Heart right ventricle (tissue), 16 donors: ENCODE measurements at places on chromosomes 13 and 19. TPM values are rescaled to one million over a fixed set of nuclear protein-coding genes. Genes with fewer than 3 reads are reported as not detected.
A peak's percentile ranks its signal among the peaks of the same experiment; 100 is the strongest.

CBLC gene
- polyA plus RNA-seq, result not detected

DACH1 gene
- polyA plus RNA-seq, result 1.2 TPM

NXNL1 gene
- polyA plus RNA-seq, result 1.1 TPM

SKA3 gene
- 0.15 TPM for polyA plus RNA-seq

PALM gene
- 18.9 TPM for polyA plus RNA-seq

DNA sequence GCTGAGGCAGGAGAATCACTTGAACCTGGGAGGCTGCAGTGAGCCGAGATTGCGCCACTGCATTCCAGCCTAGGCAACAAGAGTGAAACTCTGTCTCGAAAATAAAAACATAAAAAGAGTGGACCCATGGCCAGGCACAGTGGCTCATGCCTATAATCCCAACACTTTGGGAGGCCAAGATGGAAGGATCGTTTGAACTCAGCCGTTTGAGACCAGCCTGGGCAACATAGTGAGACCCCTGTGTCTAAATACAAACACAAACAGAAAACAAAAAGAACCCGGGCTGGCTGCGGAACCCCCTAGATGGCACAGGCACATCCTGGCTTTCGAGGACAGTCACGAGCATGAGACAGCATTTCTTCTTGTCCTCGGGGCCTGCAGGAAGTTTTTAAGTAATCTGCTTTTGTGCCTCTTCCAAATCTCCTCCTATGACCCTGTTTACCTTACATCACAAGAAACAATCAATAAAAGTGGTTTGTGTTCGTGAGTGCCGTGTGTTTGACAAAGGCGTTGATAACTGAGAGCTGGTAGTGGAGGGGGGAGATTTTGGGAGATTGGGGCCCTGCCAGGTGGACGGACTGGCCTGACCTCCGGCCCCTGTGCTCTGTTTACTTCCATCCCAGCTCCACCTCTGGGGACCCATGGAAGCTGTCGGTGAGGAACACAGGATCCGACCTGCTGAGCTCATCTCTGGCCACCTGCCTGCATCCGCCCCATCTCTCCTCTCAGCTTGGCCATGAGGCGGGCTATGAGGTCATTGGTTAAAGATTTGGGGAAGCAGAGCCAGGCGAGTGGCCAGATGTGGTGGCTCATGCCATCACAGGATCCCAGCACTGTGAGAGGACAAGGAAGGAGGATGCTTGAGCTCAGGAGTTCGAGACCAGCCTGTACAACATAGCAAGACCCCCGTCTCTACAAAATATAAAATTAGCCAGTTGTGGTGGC is 5.9 kb upstream of the GDF15 start:
- H3K27me3 ChIP-seq, result no peaks in the 10 kb centered on the region
- no peaks in the 10 kb centered on the region for H3K36me3 ChIP-seq
- DNase-seq, result peak; percentile 89
- peak overlapping the region; percentile 71 for H3K27ac ChIP-seq

- H3K27me3 ChIP-seq, result peaks cover 59% of the 10 kb centered on the region
- no peak for DNase-seq
- H3K36me3 ChIP-seq, result no peaks in the 10 kb centered on the region
Observed at GRCh38 chr19:35673121-35673804, 6.9 kb downstream of the UPK1A start.

DNA sequence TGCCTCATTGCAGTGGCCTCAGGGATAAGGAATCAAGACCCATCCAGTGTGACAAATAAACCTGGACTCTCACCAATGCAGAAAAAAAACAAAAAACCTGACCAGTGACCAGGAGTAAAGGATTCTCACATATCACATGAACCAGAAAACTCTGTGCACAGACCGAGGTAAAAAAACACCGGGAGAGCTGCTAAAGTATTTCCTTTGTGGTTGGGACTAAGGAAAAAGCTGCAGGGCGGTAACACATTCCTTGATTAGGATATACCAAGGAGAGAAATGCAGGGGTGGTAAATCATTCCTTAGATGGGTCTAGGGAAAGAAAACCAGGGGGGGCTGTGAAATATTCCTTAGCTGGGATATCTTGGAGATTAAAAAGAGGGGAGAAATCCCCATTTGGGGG is 64.8 kb upstream of the ZNF85 start:
- no peak overlapping the region for H3K27ac ChIP-seq
- no peaks in the 10 kb centered on the region for H3K36me3 ChIP-seq
- no peak for DNase-seq
- H3K4me3 ChIP-seq, result no peak overlapping the region
- no peaks in the 10 kb centered on the region for H3K27me3 ChIP-seq
- H3K4me1 ChIP-seq, result no peaks in the 10 kb centered on the region

DNA sequence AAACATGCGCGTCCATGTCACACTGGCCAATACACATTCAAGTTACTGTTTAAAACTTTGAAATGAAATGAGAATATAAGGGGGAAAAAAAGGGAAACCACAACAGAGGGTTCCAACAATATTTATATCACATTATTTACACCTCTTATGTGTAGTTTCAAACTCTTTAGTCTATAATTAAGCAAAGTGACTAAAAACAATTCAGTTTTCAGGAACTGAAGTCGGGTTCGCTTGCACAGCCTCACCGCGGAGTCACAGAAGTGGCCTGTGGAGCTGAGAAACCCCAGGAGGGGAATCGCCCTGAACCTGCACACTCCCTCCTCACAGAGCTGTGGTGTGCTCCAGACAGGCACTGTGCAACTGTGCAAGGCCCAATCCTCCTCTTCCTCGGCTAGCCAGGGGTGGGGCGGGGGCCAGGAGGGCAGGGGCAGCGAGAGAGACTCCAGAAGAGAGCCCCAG is 75.9 kb downstream of the STK24 start:
- DNase-seq, result no peak
- no peak overlapping the region for H3K4me3 ChIP-seq
- H3K27ac ChIP-seq, result no peak overlapping the region

DNA sequence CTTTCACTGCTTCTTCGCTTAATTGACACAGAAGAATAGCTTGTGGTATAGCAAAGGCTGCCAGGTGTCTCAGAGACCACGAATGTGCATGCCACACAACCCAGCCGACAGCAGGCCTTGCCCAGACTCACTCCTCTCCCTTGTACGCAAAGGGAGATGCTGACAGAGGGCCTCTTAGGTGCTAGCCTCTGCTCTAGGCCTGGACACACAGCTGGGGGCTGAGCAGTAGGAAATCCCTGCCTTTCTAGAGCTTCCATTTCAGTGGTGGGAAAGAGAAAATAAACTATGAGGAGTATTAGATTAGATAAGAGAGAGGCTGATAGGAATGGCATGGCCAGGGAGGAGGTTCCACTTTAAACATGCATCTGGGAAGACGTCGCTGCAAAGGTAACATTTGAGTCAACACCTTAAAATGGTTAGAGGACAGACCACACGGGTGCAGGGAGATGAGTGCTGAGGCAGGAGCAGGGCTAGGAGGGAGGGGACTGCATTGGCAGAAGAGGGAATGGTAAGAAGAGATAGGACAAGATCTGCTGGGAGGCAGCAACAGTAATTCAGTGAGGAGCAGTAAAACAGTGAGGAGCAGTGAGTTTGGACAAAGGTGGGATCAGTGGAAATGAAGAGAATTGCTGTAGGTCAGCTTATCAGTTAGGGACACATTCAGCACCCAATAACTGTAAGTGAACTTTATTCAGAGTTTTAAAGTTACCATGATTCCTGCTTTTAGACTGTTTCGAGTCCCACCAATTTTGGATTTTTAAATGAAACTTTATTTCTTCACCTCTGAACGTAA is 100.0 kb downstream of the RNF17 start:
- no peaks in the 10 kb centered on the region for H3K36me3 ChIP-seq
- no peaks in the 10 kb centered on the region for H3K4me1 ChIP-seq
- DNase-seq, result no peak

GRCh38 chr13:99722338-99722818 is 221.1 kb downstream of the TM9SF2 start:
- no peaks in the 10 kb centered on the region for H3K36me3 ChIP-seq
- no peaks in the 10 kb centered on the region for H3K27me3 ChIP-seq
- H3K4me1 ChIP-seq, result no peaks in the 10 kb centered on the region
- no peak for DNase-seq
- no peak overlapping the region for H3K4me3 ChIP-seq

DNA sequence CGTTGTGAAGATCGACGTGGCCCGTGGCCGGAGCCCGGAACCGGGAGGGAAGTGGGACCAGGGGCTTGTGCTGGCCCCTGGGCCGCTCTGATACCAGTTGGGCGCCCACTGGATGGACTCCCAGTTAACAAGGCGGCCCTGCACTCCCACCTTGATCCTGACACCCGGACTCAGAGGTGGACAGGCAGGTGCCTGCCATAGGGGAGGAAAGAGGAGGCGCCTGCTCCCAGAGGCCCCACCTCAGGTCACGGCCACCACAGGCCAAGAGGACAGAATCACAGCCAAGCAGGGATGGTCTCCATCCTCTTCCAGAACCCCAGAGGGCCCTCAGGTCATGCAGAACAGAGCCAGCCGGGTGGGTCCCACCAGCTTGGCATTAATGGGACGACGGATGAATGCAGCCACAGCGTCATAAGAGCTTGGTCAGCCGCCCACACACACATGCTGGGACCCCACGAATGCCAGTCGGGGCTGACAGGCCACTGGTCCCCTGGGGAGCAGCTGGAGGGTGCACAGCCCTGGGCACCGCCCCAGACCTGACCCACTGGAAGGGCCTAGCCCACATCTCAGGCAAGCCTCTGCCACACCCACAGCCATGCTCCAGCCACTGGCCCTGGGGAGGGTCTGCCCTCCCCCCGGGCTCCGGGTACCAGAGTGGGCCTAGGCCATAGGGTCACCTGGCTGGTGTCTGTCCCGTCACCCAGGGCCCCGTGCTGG is 9.6 kb upstream of the KLF16 start:
- peak overlapping the region; percentile 100 for H3K4me3 ChIP-seq
- peaks cover 52% of the 10 kb centered on the region for H3K4me1 ChIP-seq
- DNase-seq, result no peak
- no peaks in the 10 kb centered on the region for H3K27me3 ChIP-seq
- peak overlapping the region; percentile 92 for H3K27ac ChIP-seq

DNA sequence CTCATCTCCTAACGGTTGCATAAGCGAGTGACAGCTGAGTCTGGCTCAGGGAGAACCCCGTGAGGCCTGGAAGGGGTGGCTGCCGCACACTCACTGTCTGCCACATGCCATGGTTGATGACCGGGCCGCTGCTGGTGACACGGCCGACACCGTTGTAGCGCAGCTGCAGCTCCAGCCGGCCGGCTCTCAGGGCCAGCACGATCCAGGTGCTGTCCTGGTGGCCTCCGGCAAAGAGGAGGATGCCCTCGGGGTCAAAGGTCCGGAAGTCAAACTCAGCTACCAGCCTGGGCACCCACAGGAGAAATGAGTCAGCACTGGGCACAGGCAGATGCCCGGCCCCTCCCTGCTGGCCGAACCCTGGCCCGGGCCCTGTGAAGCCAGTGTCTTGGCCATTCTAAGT is 31.7 kb downstream of the GAS6 start:
- no peaks in the 10 kb centered on the region for H3K27me3 ChIP-seq
- DNase-seq, result no peak
- H3K27ac ChIP-seq, result no peak overlapping the region
- peaks cover 5% of the 10 kb centered on the region for H3K4me1 ChIP-seq
- no peaks in the 10 kb centered on the region for H3K36me3 ChIP-seq
- H3K4me3 ChIP-seq, result no peak overlapping the region

DNA sequence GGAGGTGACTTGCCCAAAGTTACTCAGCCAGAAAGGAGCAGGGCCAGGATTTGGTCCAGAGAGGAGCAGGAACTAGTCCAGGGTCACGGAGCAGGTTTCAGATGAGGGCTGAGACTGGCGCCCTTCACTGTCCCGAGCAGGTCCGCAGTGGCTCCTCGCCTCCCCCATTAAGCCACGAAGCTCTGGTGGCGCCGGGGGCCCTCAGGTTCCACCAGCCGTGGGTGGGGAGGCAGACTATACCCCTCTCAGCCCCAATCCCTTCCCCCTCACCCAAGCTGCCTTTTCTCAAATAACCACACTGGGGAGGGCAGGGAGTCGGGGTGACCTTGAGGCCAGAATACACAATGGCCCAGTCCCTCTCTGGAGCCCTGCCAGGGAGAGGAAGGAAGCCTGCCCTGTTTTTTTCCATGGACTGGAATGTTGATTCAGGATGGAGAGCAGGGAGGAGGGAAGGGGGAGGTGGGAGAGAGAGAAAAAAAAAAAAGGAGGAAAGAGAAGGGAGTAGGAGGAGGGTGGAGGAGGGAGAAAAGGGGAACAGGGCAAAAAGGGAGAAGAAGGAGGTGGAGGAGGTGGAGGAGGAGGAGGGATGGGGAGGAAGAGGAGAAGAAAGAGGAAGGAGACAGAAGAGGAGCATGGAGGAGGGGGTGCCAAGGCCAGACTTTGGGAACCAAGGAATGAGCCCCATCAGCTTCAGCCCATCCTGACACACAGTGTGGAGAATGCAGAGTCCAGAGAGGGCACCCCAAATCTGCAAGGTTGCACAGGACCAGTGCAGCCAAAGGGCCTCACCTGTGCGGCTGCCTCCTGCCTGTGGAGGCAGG is 19.7 kb downstream of the CEACAM16 start:
- H3K36me3 ChIP-seq, result no peaks in the 10 kb centered on the region
- peak; percentile 75 for DNase-seq
- H3K27me3 ChIP-seq, result no peaks in the 10 kb centered on the region
- H3K4me1 ChIP-seq, result peaks cover 58% of the 10 kb centered on the region
- peak overlapping the region; percentile 34 for H3K4me3 ChIP-seq

DNA sequence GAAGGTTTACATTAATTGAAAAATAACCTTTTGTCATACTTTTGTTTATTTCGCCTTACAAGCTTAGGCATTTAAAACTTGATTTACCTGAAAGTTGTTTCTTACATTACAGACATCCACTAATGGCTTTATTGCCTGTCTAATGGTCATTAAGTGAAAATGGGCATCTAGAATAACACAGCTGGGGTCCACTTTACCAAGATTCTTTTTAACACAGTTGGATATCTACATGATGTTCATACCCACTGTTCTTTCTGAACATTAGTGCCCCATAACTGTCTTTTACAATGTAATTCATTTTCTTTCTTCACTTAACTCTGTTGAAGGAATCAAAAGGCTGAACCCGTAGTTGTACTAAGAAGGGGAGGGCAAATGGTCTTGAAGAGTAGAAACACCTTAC is 19.8 kb upstream of the KLHL1 start:
- no peaks in the 10 kb centered on the region for H3K36me3 ChIP-seq
- DNase-seq, result no peak
- no peak overlapping the region for H3K27ac ChIP-seq
- no peaks in the 10 kb centered on the region for H3K4me1 ChIP-seq

- peaks cover 29% of the 10 kb centered on the region for H3K4me1 ChIP-seq
- H3K27me3 ChIP-seq, result peaks cover 35% of the 10 kb centered on the region
- no peak for DNase-seq
- no peak overlapping the region for H3K27ac ChIP-seq
Observed at GRCh38 chr19:42323852-42324654, 1.4 kb upstream of the MEGF8 start.

DNA sequence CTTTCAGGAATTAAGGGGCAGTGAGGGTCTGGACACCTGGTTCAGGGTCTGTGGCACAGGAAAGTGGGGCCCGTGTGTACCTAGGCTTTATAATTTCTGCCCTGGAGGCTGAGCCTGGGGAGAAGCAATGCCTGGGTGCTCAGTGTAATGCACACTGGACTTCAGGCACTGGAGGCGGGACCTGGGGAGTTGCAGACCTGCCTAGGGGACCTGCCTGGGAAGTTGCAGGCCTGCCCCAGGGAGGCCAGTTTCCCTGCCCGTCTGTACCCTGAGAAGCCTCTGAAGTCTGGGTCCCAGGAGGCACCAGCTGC is 2.5 kb upstream of the TMEM59L start:
- H3K4me1 ChIP-seq, result peaks cover 38% of the 10 kb centered on the region
- peaks cover 96% of the 10 kb centered on the region for H3K27me3 ChIP-seq
- H3K4me3 ChIP-seq, result no peak overlapping the region
- no peak overlapping the region for H3K27ac ChIP-seq
- no peaks in the 10 kb centered on the region for H3K36me3 ChIP-seq

GRCh38 chr19:54439174-54439851 is 9.7 kb upstream of the LENG8 start:
- no peak overlapping the region for H3K27ac ChIP-seq
- no peaks in the 10 kb centered on the region for H3K36me3 ChIP-seq
- H3K4me3 ChIP-seq, result no peak overlapping the region
- H3K27me3 ChIP-seq, result no peaks in the 10 kb centered on the region
- H3K4me1 ChIP-seq, result peaks cover 27% of the 10 kb centered on the region
